ENCODE measurements at places on chromosomes 2 and 18.

GRCh38 chr2:44964752-44965236, 23.3 kb downstream of the SIX3 start:
- DNase-seq: no peak

GRCh38 chr18:23673725-23674124, 11.0 kb upstream of the ANKRD29 start:
- no peak for DNase-seq

- no peak for DNase-seq
Measured at GRCh38 chr2:195092341-195092740, 564.7 kb upstream of the SLC39A10 start.

DNA sequence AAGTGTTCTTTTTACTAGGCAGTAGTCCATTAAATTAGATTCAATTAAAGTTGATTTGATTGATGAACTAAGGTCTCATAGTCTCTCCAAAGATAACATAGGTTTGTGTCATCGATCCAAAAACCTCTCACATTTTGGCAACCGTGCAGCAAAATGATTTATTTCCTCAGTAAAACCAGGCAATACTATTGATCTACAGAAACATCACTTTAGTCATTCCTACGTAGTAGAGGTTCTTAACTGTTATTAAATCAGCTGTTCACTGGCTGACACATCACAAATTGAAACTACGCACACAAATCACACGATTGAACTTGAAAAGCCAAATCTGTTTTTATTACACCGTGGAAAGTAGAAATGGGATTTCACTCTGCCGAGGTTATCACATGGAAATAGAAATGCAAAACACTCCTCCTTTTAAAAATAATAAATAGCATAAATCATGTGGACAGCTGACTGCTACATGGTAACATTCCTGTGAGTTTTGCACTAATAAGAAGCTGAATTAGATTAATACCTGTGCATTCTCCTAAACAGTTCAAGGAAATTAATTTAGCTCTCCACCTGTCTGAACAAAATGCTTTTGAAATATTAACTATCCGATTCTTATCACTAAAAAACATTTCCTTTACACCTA, 262.5 kb downstream of the CDH20 start:
- no peak for DNase-seq

- no peak for DNase-seq
Measured at GRCh38 chr18:801137-801536, 10.9 kb downstream of the YES1 start.

GRCh38 chr2:188303363-188304031, 11.8 kb downstream of the GULP1 start:
- no peak for DNase-seq

- DNase-seq: peak; percentile 15
Measured at GRCh38 chr2:208407667-208408066, 1.1 kb downstream of the PTH2R start.

DNA sequence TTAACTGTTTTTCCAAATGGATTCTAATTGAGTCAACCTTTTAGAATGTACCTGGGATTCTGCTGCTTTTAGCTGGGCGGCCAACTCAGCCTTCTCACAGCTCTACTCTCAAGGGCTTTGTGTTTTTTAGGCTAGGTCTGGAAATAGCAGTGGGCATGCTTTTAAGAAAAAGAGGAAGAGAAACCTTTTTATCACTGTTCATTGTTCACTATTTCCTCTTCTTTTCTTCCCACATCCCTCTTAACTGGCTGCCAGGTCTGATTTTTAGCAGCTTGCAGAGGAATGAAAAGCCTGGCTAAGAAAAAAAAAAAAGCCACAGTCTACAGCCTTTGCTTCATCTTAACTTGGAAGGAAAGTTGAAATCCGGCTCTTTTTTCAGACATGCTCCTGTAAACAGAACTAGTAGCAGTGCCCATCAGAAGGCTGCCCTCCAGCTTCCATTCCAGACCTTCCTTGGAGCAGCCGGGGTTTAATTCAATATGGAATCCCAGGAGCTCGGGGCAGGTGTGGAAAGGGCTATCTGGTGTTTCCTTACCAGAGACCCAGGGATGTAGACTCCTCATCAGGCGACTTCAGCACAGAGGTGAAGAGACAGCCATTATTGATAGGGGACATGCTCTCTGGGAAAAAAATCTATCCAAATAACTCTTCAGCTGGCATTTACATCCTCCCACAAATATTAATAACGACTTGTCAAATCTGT, 230.7 kb downstream of the MYO3B start:
- DNase-seq: peak; percentile 59

DNA sequence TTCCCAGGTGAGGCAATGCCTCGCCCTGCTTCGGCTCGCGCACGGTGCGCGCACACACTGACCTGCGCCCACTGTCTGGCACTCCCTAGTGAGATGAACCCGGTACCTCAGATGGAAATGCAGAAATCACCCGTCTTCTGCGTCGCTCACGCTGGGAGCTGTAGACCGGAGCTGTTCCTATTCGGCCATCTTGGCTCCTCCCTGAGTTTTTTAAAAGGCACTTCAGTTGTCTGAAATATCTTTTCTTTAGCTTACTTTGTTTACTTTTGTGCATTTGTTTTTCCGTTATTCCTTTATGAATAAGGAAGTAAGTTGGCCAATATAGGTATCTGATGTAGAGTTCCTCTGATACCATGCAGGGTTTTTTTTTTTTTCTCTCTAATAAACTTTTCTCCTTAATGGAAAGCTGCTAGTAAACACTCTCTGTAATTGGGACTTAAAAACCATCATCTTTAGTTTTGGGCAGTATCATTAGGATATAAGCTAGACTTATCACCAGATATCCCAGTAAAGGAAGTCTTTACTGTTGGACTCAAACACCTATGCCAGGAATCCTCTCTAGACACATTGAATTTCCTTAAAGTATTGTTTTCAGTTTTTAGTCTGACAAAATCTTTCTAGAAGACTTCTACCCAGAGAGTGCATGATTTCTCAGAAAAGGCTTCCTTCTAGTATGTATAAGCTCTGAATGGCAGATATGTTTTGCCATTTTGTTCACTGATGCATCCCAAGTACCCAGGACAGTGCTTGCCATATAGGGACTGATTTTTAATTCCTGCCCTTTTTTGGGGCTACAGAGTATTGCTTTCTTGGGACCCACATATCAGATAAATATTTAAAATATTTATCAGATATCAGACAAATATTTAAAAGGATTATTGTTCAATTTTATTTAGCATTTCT, 35.8 kb upstream of the DYSF start:
- no peak for DNase-seq

DNA sequence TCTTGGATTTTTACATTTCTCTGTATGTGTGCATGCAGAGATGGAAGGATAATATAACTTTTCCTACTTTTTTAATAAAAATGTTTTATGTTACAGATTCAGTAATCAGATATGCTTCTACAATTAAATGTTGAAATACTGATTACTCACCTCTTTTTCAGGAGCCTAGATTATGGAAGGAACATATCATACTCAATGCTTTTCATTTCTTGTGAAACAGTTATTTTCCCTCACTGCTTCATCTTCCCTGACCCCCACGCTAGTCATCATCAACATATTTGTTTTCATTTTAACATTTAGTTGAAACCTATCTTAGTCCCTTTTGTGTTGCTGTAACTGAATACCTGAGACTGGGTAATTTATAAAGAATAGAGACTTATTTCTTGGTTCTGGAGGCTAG, 190.7 kb downstream of the WDR7 start:
- no peak for DNase-seq

- no peak for DNase-seq
Measured at GRCh38 chr2:214293593-214293992, 117.3 kb upstream of the VWC2L start.

DNA sequence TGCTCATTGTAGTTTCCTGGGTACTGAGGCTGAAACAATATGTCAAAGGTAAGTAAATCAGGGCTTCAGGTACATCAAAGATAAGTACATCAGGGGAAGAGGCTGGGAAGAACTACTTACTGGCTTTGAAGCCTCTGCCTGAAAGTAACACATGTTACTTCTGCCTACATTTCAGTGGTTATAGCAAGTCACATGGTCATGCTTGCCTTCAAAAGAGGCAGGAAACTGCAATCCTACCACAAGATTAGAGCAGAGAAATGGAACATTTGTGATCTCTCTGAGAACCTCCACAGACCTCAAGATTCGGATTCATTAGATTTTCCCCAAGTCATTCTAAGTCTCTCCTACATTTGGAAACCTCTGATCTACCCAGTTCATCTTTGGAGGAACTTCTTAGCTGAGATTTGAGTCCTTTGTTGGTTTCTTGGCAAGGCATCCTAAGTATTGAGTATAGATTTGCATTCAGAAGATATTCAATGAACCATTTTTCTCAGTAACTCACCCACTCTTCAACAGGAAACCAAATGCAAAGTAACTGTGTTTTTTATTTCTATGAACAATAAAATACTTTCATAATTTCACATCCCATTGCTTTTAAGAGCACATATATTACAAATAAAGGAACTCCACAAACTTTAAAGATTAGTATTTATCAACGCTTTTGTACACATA, 48.5 kb upstream of the CCDC195 start:
- no peak for DNase-seq

GRCh38 chr18:28766721-28767120, 589.8 kb upstream of the CDH2 start:
- no peak for DNase-seq

DNA sequence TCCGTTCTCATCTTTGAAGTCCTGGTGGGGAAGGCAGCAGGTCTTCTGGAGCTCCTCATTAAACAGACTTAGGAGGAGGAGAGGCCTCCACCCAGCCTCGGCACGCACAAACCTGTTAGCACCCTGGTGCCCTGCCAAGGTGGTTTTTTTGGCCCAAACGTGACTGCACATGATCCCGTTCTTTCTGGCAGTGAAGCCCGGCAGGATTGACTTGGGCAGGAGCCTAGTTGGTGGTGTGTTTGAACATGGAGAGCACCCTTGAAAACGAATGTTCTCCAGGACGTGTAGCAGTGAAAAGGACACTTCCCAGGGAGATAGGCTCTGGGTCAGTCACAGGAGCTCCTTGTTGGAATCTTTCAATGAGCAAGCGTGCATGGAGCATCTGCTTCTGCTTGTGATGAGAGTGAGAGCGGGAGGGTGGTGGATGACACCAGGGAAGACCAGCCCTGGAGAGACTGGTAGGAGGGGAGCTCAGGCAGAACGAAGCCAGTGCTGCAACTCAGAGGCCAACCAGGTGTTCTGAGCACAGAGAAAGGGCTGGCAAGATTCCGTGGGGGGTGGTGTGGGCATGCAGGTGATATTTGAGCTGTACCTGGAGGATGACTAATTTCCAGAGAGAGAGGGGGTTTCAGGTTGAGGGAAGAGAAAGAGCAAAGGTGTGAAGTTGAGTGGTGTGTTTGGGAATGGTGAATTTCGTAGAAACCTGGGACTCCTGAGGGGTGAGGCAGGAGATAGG, 73.8 kb downstream of the TANC1 start:
- no peak for DNase-seq

- no peak for DNase-seq
Measured at GRCh38 chr2:80322311-80322920, 17.9 kb upstream of the LRRTM1 start.

GRCh38 chr18:72360634-72361033, 183.5 kb downstream of the CBLN2 start:
- DNase-seq: no peak

DNA sequence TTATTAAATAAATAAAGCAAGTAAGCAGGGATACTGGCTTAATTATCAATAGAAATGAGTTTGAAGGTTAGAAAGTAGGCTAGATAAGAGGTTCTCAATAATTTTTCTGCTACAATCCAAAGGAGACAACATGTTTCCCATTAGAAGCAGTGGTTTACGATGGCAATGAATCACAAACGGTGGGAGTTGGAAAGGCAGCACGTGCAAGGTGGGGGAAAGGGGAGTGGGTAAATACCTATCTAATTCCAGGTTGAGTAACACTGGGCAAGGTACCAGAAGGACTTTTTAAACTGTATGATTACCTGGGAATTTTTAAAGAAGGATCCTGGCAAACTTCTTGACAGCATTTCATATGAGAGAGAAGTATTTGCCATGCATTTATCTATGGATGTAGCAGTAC, 289.9 kb downstream of the NBAS start:
- no peak for DNase-seq

GRCh38 chr2:62931536-62931935, 119.1 kb upstream of the OTX1 start:
- no peak for DNase-seq

- no peak for DNase-seq
Measured at GRCh38 chr2:75311993-75312392, 112.7 kb upstream of the TACR1 start.

DNA sequence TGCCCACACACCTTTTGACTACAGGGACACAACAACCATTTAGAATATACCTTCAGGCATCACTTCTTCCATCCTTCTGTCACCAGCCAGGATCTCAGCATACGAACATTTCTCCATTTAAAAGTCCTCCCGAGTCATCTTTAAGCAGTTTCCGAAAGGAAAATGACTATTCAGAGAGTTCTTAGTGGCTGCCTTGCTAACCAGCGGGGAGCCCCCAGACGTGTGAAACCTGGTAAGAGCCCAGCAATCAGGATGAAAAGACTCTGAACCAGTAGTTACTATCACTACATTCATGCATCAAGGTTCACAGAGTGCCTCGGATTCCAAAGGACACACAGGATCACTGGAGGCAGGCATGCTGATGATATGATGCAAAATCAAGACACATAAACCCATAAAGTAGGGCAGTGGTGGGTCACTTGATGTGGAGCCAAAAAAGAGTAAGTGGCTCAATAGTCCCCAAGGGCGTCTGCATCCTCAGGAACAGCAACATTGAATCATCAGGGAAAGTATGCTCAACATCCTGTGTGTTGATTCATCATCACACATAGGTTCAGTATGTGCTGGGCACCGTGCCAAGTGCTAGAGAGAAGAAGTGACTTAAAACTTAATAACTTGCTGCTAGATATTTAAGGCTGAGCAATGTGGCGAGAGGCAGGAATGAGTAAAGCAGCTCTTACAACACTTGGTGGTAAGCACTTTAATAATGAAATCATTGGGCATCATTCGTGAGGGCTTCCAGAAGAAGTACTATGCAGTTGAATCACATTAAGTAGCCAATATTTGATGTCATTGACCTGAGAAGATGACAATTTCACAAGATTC, 4.4 kb downstream of the CCL20 start:
- peak; percentile 28 for DNase-seq

DNA sequence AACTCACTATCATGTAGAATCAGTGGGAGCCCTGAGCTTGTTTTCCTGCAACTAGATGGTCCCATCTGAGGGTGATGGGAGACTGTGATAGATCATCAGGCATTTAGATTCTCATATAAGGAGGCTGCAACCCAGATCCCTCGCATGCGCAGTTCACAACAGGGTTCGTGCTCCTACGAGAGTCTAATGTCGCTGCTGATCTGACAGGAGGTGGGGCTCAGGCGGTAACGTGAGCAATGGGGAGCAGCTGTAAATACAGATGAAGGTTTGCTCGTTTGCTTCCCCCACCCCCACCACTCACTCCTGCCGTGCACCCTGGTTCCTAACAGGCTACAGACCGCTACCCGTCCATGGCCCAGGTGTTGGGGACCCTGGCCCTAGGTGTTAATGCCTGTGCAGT, 113.6 kb downstream of the RNF144A start:
- DNase-seq: no peak

- no peak for DNase-seq
Measured at GRCh38 chr18:60555625-60556024, 183.1 kb upstream of the MC4R start.

- DNase-seq: no peak
Measured at GRCh38 chr2:19021100-19021476, 337.3 kb downstream of the OSR1 start.

Measured in pons (tissue), 1 donor.